ENCODE measurements at places on chromosomes 2 and 18. TPM values are rescaled to one million over a fixed set of nuclear protein-coding genes. Genes with fewer than 3 reads are reported as not detected.

IL1A gene
- total RNA-seq: 0.10 TPM

DNA sequence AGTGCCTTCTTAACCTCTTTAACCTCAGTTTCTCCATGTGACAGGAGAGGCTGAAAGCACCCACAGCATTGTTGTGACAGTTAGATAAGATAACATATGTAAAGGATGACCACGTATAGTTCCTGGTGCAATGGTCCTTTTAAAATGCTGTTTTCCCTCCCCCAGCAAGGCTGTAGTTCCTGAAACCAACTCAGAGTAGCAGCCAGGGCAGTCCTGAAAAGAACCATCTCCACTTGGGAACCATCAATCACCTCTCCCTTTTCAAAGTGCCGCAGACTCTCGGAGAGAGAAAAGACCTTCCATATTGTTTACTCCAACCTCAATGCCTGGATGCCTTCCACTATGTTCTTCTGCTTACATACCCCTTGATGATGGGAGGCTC is 158.8 kb downstream of the DDX1 start:
- DNase-seq: no peak

GRCh38 chr2:232577841-232578240 is 27.4 kb downstream of the EIF4E2 start:
- DNase-seq: no peak

GRCh38 chr2:145015561-145015960 is 495.6 kb upstream of the ZEB2 start:
- no peak for DNase-seq
